ENCODE measurements at places on chromosomes 3 and 15.
A peak's percentile ranks its signal among the peaks of the same experiment; 100 is the strongest.

GRCh38 chr15:95291898-95292472 is 1038.5 kb upstream of the NR2F2 start:
- DNase-seq, result peak; percentile 57

GRCh38 chr3:53215816-53216215 is 40.0 kb downstream of the TKT start:
- DNase-seq, result no peak

DNA sequence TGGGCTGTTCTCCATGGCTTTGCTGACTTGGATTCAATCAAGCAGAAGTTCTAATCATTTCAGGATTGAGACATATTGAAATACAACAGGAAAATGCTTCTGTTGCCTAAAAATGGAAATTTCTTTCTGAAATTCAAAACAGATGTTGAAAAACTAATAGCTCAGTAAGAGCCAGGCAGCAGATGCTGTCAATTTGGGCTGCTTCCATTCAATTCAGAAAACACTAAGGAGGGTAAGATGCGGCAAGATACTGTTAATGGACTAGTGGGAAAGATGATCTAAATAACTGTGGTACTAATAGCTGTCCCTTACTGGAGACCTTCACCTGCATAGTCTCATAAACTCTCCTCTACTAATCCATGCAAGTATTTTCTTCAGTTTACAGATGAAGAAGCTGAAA is 53.5 kb downstream of the DGKG start:
- no peak for DNase-seq

DNA sequence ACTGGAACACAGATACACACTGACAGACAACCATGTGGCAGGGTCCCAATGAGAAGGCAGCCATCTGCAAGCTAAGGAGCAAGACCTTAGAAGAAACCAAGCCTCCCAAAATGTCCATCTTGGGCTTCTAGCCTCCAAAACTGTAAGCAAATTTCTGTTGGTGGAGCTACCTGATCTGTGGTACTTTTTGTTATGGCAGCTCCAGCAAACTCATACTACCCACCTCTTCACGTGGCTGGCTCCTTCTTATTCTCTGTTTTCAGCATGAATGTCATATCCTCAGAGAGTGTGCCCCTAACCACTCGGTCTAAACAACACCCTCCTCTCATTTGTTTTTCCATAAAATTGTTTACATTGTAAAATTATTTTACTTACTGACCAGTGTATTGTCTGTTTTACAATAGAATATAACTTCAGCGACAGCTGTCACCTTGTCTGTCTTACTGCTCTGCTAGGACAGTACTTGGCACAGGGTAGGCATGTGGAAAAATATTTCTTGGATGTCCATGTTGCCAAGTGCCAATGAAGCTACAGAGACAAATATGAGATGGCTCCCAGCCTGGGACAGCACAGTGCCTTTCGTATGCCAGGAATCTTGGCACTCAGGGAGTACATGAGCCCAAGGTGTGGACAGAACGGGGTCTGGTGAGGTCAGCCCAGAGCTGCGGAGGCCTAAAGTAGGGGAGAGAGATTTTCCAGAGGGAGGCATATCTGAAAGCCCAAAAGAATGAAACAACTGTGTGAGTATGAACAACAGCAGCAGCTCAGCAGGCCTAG is 17.4 kb upstream of the SLC25A36 start:
- DNase-seq, result no peak

- no peak for DNase-seq
These were observed 281.3 kb downstream of the UBE2E2 start for GRCh38 chr3:23484386-23484785.

- no peak for DNase-seq
These were observed 385.7 kb downstream of the CNTN4 start for GRCh38 chr3:2484162-2485026.

DNA sequence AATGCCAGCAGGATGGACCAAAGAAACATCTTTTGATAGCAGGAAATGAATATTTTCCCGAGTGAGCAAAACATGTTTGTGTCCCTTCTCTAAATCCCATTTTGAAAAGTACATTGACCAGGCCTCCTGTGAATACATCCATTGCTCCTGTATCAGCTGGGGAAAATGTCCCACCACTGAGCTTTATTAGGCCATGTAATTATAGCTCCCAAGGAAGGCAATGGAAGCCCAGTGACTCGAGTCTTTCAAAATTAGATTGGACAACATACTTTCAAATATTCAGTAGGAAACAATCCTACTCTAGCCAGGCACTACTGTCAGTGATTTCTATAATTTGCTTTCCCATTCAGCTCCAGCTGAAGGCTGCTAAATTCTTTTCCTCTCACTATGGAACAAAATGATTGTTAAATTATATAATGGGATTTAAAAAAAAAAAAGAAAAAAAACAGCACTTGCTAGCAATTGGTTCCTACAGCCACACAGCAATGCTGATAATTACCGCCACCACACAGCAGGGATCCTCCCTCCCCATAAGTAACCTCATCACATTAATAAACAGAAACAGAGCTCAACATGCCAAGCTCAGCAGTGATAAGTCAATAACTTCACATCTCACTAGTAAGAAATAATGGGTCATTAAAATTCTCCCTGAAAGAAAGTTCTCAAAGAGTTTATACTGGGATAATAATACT is 172.4 kb upstream of the SLC2A2 start:
- no peak for DNase-seq

DNA sequence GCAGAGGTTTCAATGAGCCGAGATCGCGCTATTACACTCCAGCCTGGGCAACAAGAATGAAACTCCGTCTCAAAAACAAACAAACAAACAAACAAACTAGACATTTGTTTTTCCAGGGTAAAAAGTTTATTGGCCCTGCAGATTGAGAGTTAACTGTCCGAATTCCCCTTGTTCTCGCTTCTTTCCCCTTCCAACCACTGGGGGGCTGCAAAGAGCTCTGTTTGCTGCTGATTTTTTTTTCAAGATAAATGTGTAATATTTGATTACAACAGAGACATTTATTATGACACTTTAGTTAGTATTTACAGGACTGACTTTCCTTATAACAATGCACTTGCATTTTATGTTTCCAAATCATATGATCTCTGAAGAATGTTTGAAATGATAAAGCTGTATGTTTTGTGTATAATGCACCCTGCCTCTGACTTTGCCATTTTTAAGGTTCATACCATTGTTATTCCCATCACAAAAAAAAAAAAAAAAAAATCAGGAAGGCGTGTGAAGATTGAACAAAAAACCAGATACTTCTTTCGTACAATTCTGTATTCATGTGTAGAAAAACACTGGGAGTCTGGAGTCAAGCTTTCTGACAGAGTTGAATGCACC is 2.8 kb downstream of the CLSTN2 start:
- peak; percentile 55 for DNase-seq

DNA sequence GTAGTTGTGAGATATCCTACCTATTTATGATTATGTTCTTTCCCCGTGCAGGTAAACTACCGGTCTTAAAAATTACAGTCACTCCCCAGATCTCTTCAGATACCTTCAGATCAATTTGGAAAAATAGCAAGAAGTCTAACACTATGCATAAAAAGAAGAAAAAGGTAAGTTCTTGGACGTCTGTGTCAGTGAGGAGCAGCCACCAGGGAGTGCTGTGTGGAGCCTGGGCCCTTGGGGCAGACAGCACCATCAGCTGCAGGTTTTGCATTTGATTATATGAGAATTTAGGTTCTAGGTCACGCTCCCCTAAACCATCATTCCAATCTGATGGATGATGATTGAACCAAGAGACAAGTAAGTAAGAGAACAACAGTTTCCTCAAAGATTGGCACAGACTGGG is 8.9 kb upstream of the RNF7 start:
- no peak for DNase-seq

DNA sequence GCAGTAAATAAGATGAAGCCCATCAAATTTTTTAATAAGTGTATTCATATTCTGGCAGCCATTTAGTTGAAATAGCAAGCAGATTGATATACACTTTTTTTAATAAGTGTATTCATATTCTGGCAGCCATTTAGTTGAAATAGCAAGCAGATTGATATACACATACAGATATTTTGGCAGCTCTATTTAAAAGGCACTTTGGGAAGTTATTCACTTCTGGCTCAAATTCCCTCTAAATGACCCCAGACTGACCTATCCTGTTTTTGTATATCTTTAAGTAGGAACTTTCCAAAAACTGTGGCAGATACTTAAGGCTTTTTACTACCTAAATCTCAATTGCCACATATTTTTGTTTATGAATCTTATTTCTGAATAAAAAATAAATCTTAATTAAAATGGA is 122.3 kb downstream of the PLD1 start:
- DNase-seq, result no peak

- no peak for DNase-seq
These were observed 57.6 kb upstream of the ATP11B start for GRCh38 chr3:182735672-182736071.

DNA sequence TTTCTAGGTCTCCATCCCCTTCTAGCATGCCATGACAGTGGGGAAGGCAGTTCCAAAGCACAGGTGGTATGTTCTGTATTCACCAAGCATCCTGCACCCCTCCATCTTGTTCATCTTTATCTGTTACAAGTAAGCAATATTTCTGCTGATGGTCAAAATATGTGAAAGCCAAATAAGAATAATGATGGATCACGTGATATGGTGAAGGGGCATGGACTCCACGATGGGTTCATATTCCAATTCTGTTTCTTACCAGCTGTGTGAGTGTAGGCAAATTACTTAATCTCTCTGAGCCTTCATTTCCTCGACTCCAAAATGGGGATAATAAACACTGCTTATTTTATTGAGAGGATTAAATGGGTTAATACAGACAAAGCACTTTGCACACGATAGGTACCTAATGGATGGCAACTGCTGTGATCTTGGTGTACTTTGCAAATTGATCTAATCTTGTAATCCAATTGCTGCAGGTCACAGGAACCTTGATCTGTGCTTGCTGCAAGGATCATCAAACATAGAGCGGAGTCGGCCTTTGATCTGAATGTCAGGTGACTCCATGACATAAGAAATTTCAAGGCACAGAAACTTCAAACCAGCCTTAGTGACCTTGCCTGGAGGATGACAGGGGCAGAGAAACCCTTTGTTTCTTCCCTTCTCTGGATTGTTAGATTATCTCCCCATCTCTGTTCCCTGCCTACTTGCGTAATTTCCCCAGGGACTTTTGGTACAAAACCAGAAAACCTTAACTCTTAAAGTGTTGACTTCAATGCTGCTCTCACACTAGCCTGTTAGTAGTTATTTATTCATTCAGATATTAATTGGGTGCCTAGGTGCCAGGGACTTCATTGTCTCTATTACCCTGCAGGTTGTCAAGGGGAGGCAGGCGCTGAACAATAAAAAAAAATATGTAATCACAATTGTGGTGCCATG is 25.8 kb downstream of the SIAH2 start:
- no peak for DNase-seq

GRCh38 chr3:169563775-169564059 is 99.8 kb downstream of the MECOM start:
- no peak for DNase-seq

- no peak for DNase-seq
These were observed 104.4 kb downstream of the THSD4 start for GRCh38 chr15:71219645-71220044.

- no peak for DNase-seq
These were observed 144.6 kb upstream of the ZPLD1 start for GRCh38 chr3:102290241-102290640.

DNA sequence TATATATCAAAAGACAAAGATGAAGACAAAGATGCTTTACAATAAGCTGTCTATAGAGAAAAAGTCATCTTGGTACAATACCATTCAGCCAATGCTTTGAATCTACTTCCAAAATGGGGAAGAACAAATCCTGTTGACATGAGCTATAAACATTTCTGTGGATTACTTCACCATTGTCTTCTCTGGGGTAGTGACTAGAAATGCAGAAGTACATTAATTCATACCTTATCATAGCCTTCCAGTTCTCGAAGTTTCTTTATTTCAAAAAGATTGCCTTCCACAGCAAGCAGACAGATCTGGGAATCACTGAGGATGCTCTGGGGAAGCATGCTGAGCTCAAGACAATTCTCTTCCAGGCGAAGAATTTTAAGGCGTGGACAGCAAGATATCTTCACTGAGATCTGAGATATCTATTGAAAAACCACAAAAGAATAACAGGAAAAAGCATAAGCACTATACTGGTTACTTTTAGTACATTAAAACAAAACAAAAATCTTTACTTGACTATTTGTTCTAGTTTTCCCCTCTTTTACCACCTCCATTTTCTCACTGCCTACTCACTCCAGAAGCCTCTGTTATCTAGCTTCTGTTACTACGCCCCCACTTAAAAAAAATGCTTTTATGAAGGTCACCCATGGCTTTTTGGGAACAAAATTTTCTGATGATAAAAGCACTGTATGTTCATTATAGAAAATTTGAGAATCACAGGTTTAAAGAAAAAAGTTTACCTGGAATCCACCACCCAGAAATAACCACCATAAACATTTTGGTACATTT is 3.6 kb downstream of the LRRC57 start:
- no peak for DNase-seq

- DNase-seq, result no peak
These were observed 75.2 kb downstream of the CHRNA7 start for GRCh38 chr15:32105258-32106241.

DNA sequence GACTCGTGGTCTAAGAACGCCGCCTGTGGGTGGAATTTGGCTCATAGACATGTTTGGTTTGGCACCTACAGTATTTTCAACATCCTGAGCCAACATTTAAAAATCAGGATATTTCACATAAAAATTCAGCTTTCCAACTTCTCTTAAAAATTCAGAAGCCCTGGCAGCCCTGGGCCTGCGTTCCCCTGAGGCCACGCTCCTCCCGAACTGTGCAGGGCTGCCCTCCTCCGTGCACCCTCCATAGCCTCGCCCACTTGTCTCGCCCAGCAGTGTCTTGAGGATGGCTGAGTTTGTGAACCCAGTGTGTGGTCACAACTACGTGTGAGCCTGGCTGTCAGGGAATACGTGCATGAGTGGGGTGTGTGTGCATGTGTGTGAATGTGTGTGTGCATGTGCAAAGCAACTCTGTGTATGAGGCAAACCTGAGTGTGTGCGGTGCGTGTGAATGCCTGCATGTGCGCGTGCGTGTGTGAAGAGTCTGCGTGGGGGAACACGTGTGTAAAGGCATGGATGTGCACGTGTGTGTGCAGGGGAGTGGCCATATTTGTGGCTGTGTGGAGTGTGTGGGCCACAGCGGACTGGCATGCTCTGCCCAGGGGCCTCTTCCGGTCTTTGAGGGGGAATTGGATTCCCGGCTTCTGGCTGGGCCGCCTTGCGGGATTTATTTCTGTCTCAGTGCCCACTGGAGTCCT is 30.9 kb downstream of the PTH1R start:
- no peak for DNase-seq

DNA sequence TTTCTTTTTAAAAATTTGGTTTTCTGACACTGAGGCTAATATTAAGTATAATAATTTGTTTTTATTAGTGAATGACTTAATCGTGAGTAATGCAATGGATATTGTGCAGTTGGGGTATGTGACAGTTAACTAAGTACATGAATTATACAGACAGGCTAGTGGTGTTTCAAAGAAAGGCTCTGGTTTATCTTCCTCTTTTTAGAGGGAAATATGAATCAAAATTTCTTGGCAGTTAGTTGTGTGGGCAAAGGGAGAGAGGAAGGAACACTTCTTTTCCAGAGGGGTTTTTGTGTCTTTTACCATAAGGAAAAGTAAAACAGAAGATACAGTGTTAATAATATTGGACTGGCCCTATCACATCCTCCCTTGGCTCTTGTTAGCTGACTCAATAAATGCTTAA is 2.7 kb downstream of the ZNF654 start:
- no peak for DNase-seq

GRCh38 chr3:195900436-195901355 is 7.7 kb downstream of the TNK2 start:
- no peak for DNase-seq
